ENCODE measurements at places on chromosomes 3 and 15.

GRCh38 chr15:67126551-67127330, 61.3 kb downstream of the SMAD3 start:
- no peak for DNase-seq

DNA sequence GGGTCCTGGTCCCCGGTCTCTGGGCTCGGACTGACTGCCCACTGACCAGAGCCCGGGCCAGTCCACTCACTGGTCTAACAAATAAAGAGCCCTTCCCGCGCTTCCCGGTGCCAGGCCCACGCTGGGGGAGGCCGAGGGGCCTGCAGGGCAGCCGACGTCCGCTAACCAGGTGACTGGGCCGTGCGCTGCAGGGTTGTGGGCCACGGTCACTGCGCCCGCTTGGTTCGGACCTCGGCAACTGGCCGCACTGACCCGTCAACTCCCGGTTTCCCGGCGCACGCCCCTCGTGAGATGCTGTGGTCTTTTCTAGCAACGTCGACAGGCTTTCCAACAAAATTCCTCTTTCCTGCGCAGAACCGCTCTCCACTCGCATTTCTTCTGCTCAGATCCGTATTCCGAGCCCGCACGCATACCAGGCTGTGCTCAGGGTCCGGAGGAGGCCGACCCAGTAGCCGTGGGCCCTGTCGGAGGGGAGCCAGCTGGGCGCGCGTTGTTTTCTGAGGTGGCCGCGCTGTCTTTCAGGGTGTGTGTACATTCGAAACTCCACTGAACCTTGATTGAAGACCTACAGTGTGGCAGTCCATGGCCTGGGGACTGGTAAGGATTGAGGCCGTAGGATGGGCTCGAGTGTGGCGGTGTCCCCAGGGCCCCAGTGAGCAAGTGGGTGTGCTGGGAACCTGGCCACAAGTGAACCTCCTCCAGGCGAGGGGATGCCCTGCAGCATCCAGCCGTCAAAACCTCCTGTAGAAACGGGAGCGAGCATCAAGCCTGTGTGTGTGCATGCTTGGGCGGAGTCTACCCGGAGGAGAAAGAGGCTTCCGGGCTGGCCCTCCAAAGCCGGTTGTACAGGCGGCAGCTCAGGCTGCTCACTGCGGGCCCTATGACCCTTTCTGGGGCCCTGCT, 875 bp upstream of the NT5DC2 start:
- DNase-seq: no peak

DNA sequence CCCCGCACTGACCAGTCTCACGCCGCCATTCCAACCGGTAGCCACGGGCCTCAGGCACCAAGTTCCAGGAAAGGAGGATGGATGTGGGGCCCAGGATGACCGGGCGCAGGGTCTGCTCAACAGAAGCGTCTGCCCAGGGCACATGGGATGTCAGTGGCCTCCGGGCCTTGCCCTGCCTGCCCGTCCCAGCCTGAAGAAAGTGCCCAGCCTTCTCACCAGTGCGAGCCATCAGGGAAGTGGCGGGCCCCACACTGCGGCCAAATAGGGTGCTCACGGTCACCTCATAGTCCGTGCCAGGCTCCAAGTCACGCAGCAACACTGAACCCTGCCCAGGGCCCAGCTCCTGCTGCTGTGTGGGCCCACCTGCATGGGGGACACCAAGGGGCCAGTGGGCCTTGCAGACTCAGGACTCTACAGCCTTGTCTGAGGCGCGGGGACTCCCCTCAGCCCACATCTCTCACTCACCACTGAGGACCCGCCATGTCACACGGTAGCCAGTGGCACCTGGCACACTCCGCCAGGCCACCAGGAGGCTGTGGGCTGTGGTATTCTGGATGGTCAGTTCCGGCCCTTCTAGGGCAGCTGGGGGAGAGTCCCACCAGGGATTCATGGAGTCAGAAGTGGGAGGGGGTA, 3.1 kb downstream of the COL7A1 start:
- DNase-seq: no peak

GRCh38 chr3:166029507-166029906, 192.3 kb upstream of the BCHE start:
- no peak for DNase-seq

DNA sequence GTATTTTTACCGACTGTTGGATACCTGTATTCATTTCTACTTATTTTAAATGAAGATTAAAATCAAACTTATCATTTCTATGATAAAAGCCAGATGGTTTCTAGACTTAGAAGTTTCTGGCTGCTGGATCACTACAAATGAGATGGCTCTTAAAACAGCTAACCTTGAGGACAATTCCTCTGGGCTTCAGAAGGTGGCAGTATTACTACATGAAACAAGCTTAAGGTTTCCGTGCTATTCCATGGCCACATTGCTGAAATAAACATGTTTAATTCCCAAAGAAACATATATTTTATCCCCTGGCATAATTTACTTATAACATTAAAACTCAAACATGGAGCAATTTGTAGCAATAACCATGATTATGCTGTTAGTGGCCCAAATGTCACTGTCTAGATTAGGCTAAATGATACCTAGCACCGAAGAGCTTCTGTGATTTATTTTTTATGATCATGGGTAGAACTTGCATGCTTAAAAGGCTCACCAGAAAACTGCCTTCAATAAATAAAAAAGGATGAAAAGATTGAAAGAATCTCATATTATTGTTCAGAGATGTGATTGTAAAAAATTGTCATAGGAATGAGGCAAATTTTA, 204.0 kb upstream of the NANOGP8 start:
- DNase-seq: peak; percentile 37

- DNase-seq: no peak
Measured at GRCh38 chr3:60579734-60580133, 671.5 kb downstream of the FHIT start.

DNA sequence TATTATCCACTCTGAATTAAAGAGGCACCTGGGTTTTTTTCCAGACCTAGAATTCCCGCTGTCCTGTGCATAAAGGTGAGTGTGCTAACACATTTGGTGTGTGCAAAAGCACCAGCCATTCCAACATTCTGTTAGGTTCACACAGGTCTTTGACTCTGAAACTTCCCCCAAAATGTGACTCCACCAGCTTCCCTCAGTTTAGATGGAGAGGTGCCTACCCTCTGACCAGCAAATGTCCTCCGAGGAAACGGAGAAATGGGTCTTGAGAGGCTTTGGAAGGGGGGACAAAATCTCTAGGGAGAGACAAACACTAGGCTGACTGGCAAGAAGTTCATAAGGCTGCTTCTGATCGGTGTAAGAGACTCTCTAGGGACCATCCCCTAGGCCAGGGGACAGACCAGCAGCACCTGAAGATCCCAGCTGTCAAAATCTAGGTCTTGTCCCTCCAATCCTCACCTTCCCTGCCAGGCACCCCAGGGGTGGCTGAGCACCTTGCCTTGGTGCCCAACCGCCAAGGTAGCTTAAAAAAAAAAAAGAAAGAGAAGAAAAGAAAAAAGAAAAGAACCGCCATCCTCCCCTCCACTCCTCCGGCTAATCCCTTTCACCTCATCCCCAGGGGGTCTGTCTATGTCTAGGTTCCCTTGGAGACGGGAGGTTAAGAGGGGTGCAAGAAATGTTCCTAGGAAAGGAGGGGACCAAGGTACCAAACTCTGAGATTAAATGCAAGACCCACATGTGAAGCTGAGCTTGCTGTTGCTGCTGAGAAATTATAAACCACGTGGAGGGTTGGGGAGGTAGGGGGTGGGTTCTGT, 2.0 kb upstream of the MECOM start:
- no peak for DNase-seq

DNA sequence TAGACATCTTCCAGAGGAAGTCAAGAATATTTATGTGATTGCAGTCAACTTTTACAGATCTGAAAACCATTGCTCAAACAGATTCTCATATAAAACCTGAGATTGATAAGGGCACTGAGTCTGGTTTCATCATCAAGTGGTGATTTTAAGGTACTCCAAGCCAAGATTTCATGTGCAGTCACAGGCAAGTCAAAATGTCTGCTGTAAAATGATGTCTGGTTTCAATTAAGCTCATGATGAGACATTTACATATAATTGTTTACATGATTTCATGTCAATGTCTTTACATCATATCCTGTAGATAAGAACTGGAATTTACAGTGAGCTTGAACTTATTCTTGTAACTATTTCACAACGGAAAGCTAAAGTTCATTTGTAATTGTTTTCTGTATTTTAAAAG, 1215.5 kb downstream of the ROBO2 start:
- DNase-seq: no peak

DNA sequence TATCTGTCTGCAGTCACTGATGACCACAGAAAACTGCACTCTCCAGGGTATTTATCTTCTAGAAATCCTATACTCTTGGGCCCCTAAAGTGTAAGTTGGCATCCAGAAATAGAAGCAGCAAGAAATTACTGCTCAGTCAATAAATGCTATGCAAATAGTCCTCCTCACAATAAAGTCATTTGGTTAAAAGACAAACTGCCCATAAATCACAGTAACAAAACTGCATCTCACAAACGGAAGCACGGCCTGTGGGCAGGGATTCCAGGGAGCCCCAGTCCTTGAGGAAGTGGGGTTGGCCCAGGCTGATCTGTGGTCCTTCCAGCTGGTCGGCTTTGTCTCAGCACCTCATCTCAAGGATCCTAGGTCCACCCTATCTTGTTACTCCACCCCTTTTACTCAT, 29.7 kb upstream of the SPATA12 start:
- DNase-seq: no peak

DNA sequence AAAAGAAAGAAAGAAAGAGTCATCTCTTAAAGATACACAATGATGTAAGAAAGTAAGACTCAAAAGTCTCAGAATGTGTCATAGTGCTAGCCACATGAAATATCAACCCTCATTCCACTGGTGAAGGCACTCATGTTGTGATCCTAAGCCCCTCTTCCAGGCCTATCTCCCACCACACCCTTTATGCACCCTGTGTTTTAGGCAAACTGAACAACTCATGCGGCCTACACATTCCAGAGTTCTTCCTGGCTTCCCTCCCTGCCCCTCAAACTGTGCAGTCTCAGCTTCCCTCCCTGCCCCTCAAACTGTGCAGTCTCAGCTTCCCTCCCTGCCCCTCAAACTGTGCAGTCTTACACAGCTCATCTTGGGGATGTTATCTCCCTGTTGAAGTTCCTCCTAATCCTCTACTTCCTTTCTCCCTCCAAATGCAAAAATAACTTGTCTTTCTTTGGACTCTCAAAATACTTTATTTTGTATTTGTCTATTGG, 69.0 kb upstream of the FNDC3B start:
- DNase-seq: no peak

DNA sequence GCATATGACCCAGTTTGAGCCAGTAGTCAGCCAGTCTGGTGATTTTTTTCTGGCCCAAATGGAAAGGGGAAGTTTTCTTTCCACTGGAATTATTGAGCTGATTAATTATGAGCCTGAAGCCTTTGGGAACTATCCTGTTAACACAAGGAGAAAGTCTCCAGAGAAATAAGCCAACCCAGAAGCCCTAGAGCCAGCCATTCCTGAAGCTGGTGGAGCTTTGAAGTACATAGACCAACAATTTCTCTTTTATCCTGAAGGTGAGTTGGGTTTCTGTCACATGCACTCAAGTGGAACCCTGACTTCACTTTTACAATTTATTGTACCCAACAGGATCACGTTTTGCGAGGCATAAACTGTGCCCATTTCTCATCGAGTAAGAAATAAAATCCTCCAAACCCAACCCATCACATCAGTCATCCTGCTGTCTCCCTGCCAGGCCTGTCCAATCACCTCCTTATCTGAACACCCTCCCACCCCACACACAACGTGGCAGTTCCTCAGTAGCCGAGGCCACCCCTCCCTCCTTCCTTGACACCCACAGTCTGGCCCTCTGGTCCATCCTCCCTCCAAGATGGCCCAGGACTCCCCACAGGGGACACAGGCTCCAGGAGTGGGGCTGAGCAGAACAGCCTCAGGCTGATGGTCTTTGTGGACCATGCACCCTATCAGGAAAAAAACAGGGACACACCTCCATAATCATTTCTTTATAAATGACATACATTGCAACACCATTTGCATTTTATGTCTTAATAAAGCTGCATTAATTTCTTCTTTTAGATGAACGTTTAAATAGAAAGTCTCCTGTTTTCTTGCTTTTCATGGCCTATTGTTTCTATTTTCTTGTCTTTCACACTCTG, 55.7 kb upstream of the GATA2 start:
- DNase-seq: no peak

GRCh38 chr15:70240082-70240481, 142.4 kb upstream of the TLE3 start:
- no peak for DNase-seq

- DNase-seq: no peak
Measured at GRCh38 chr3:188624828-188625227, 470.9 kb downstream of the LPP start.

DNA sequence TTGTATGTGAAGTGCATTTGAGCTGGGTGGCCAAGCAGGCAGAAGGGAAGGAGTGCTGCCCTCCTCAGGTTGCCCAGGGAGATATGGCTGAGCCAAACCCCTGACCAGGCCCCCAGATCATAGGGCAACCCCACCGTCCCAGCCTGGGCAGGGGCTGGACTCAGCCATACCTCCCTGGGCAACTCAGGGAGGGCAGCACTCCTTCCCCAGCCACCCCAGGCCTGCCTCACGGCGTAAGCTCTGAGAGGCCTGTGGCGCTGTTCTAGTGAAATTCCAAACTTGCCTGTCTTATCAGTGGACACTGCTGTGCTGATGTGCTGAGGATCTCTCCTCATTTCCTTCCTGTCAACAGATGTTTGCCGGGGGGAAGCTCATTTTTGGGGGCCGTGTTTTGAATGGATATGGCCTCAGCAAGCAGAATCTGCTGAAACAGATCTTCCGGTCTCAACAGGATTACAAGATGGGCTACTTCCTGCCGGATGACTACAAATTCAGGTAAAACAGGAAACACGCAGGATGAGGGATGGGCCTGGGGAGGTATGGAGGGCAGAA, 57.6 kb upstream of the FGD5 start:
- DNase-seq: no peak

- DNase-seq: no peak
Measured at GRCh38 chr15:25185156-25185710, 230.4 kb downstream of the SNRPN start.

GRCh38 chr3:18723206-18723810, 298.2 kb upstream of the SATB1 start:
- no peak for DNase-seq

DNA sequence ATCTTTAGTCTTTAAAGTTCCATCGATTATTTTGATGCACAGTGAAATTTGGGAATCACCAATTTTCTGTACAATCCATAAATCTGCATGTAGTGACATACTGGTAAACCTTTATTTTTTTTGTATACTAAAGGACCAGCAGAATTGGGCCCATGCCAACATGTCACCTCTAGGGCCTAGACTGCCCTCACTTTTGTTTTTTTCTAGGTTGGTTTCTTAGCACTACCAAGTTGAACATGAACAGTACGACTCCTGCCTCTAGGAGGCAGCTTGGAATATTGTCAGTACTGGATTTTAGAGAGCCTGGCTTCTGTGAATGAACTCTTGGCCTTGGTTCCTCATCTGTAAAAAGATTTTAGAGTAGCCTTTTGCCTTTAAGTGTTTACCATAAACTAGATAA, 32.3 kb downstream of the NKIRAS1 start:
- DNase-seq: no peak

DNA sequence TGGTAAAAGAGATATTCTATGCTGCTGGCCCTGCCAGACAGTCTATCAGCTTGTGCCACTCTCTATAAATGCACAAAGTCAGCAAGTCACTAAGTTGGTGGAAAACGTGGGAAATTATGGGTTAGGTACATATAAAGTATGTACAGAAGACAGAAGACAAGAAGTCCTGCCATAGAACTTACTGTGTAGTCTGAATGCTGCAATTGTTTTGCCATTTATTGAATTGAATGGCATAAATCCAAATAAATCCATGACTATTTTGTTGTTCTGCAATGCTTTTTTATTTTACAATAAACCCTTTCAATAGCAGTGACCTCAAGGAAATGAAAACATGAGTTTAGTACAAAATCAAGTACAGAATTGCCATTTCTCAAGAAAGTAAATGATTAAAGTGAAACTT, 34.1 kb upstream of the TM4SF1 start:
- DNase-seq: no peak

All from GM13976 (cell line).